ENCODE measurements at places on chromosomes 7 and 10.
A peak's percentile ranks its signal among the peaks of the same experiment; 100 is the strongest.

DNA sequence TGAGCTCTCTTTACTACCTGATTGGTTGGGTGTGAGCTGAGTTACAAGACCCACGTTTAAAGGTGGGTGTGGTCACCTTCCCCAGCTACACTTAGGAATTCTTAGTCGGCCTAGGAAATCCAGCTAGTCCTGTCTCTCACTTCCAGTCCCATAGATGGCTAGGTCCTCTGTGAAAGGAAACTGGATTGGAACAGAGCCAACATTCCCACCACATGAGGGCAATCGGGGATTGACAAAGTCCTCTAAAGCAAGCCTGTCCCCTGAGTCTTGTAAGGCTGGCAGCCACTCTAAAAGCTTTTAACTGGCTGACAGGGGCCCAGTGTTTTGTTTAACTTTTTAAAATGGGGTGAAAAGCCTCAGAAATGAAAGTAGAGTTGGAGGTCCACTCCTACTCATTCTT is 15.1 kb upstream of the CROT start:
- no peak for DNase-seq

DNA sequence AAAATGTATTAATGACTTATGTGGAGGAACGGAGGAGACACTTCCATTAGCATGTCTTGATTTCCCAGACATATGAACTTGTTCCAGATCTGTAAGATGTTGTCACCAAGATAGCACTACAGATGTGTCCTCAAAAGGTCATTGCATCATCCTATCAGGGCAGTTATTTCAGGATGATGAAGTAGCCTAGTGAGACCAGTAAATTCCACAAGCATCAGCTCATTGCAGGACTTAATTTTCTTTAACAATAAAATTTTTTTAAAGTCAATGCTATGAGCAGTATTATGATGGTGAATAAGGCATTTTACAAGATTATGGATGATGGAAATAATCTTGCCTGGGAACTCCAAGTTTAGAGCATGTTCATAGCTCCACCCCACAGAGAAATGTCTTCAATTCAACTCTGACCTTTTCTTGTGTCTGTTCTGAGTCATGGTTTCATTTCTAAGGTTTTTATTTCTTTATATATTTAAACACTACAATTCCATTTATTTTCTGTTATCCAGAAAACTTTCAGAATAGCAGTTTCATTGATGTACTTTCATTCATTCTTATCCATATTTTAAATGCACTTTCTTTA is 1203.3 kb upstream of the CELF2 start:
- no peak for DNase-seq

GRCh38 chr7:143884241-143884968 is 17.6 kb downstream of the TCAF1 start:
- no peak for DNase-seq

GRCh38 chr10:44804661-44805060 is 106.5 kb upstream of the TMEM72 start:
- DNase-seq: no peak

DNA sequence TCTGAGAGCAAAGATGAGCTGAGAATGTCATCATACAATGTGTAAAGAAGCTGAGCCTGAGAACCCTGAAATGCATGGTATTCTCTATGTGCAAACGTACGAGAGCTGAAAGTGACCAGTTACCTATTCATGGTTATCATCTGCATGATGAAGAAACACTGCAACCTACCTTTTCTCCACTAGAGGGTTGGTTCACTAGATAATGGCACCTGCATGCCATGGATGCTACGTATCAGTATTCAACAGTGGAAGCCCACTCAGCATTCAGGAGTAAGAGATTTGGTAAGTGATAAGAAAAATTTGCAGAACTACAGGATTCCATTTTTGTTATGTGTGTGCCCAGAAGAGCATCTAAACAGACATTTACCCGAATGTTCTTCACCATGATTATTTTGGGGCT is 145.4 kb downstream of the PTPRN2 start:
- DNase-seq: no peak

DNA sequence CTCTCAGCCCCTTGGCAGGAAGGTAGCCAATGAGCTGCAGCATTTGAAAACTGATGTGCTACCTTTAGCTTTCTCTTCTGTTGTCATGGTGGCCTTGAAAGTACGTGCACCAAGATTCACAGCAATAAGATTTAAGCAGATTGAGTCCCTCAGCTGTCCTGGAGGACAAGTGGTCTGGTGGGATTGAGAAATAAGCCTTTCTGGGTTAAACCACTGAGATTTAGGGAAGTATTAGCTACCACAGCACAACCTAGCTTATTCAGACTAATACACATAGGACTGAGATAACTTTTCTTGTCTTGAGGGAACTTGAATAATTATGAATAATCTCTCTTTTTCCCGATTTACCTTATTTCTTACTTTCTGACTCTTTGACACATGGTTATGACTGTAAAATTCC is 324.0 kb downstream of the PTEN start:
- DNase-seq: no peak

DNA sequence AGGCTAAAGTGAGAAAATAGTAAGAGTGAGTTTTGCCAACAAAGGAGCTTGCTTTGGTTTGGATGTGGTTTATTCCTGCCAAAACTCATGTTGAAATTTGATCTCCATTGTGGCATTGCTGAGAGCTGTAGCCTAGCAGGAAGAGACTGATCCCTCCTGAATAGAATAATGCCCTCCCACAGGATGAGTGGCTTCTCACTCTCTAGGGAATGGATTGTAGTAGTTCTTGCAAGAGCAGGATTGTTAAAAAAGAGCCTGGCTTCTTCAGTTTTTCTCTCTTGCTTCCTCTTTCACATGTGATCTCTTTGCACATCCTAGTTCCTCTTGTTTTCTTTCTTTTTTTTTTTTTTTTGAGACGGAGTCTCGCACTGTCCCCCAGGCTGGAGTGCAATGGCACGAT is 34.4 kb downstream of the ASAH2 start:
- DNase-seq: no peak

- DNase-seq: no peak
Observed at GRCh38 chr10:84076047-84076388, 63.3 kb upstream of the GHITM start.

DNA sequence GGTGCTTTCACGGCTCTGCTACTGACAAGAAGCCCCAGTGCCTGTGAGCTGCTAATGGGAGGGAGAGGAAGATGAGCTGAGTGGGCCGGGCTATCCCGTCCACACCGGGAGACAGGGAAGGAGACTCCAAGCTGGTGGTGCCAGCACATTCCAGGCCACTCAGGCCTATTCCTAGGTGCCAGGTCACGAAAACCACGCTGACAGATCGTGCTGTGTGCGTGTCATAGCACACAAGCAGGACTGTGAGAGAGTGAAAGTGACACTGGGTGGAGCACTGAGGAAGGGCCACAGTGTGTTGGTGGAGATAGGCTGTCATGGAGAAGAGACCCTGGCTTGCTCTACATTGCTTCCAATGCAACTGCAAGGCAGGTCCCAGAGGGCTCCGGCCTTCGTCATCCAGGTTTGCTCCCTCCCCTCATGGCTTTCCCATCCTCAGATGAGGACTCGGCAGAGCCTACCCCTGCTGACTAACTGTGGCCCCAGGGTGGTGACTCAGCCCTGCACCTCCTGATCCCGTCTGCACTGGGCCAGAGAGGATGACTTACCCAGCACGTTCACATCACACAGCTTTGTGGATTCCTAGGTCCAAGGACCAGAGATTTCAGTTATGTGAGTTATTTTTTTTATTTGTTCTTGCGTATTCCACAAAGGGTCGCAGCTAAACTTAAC is 167.3 kb downstream of the EGFR start:
- no peak for DNase-seq

- DNase-seq: no peak
Observed at GRCh38 chr10:78868456-78868855, 200.3 kb upstream of the ZMIZ1 start.

- DNase-seq: no peak
Observed at GRCh38 chr10:44353128-44353390, 31.8 kb downstream of the CXCL12 start.

GRCh38 chr10:74021248-74022055 is 23.5 kb downstream of the VCL start:
- DNase-seq: no peak

DNA sequence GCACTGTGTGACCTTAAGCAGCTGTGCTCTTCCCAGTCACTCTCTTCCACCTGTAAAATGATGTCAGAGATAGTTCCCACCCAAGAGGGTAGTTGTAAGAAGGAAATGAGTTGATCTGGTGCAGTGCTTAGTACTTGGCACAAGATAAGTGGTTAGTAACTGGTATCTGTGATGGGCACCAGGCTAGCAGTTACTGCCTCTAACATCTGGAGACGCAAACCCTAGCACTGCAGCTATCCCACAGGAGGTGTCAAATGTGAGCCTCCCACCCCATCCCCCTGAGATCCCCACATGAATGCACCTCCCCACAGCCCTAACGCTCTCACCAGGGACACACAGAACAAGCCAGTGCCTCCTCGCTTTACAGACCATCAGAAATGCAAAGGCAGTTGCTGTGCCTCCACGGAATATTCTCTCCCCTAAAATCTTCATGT is 72.0 kb downstream of the KCNMA1 start:
- DNase-seq: no peak

GRCh38 chr10:84546609-84547008 is 218.2 kb downstream of the CCSER2 start:
- no peak for DNase-seq

- DNase-seq: no peak
Observed at GRCh38 chr7:90645784-90646183, 49.7 kb downstream of the CDK14 start.

GRCh38 chr10:131790021-131790420 is 110.8 kb upstream of the PPP2R2D start:
- no peak for DNase-seq

DNA sequence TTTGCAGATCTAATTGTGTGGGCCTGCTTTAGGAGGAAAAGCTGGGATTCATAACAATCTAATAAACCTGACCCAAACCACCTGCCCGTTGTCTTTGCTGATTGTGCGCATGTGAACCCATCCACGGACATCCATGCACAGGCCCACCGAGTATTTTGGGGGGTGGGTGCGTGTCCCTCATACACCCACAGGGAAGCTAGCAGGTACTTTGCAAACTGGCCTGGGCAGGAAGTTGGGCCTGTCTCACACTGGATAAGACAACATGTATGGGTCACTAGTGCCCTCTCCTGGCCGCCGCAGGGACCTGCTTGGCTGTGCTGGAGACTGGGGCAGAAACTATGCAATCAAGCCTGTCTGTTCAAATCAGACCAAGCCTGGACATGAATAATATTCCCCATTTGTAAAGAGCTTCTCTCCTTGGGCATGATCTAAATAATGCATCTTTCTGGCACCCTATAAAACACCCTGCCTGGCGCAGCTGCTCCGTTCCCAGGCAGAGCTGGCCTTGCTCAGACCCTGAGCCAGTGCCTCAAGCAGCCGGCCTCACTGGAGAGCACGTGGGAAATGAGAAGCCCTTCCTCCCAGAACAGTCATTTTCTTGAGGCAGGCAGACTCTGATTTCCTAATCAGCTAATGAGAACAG is 15.8 kb downstream of the ECHDC3 start:
- DNase-seq: peak; percentile 68

DNA sequence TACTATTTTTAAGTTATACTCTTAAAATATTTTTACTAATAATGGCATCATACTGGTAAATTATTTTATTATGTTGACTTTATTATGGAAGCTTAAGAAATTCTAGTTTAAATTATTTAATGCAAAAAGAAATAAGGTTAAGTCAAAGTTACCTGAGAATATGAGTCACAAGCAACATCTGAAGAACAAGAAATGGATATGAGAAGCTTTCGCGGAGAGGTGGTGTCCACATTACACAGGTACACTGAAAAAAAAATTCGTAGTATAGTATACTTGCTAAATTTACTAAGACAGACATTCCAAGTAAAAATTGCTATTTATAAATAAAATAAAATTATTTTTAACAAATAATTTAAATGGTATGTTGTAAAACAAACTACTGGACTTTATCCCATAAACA is 143.8 kb downstream of the AVL9 start:
- DNase-seq: no peak

GRCh38 chr10:110172155-110172554 is 35.2 kb upstream of the MXI1 start:
- DNase-seq: no peak

- DNase-seq: no peak
Observed at GRCh38 chr7:50227726-50228125, 76.8 kb upstream of the IKZF1 start.

DNA sequence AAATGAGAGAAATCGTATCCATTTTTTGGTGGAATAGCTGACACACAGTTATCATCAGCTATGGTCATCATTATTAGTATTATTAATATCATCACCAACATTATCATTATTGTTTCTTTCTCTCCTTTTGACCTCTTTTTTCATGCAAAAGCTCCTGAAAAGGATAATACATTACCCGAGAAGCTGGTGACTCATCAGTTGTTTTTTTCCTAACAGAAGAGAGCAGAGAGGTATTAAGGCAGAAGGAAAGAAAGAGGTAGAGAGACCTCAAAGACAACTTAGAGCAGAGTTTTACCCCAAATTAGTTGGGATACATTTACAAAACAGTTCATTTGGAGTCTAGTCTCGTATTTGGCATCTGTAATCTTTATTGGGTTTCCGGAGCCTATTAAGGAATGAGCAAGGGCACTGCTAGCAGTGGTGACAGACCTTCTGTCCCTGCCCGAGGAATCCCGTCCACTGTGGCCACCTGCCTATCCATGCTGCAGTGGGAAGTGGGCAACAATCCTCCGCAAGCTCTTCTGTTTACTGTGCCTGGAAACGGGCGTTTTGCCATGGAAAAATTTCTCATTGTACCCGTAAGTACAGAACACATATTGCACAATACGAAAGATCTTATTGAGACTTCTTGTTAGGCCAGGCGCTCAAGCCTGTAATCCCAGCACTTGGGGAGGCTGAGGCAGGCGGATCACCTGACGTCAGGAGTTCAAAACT is 170.0 kb upstream of the MKLN1 start:
- DNase-seq: no peak

GRCh38 chr10:130221456-130222375 is 85.5 kb downstream of the GLRX3 start:
- DNase-seq: no peak

Measured in caudate nucleus (tissue), 63 donors.